ENCODE measurements at places on chromosomes 6 and 20.

- no peak for DNase-seq
Measured at GRCh38 chr6:75490706-75491105, 2.9 kb downstream of the FILIP1 start.

GRCh38 chr6:170416303-170416702, 109.7 kb downstream of the FAM120B start:
- no peak for DNase-seq

- DNase-seq, result no peak
Measured at GRCh38 chr6:85250586-85251220, 199.2 kb upstream of the NT5E start.

DNA sequence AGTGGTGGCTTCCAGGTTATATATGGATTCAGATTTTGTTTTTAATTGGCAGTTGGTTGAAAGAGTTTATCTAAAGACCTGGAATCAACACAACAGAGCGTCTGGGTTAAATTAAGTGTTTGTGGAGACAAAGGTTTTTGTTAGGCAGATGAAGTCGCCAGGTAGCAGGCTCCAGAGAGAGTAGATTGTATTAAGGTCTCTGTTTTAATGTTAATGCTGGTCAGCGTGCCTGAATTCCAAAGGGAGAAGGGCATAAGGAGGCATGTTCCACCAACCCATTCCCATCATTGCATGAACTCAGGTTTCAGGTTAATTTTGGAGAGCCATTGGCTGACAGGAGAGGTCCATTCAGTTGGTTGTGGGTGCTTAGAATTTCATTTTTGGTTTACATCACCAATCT, 744.1 kb upstream of the GJE1 start:
- no peak for DNase-seq

- no peak for DNase-seq
Measured at GRCh38 chr6:116034327-116034726, 26.4 kb downstream of the FRK start.

DNA sequence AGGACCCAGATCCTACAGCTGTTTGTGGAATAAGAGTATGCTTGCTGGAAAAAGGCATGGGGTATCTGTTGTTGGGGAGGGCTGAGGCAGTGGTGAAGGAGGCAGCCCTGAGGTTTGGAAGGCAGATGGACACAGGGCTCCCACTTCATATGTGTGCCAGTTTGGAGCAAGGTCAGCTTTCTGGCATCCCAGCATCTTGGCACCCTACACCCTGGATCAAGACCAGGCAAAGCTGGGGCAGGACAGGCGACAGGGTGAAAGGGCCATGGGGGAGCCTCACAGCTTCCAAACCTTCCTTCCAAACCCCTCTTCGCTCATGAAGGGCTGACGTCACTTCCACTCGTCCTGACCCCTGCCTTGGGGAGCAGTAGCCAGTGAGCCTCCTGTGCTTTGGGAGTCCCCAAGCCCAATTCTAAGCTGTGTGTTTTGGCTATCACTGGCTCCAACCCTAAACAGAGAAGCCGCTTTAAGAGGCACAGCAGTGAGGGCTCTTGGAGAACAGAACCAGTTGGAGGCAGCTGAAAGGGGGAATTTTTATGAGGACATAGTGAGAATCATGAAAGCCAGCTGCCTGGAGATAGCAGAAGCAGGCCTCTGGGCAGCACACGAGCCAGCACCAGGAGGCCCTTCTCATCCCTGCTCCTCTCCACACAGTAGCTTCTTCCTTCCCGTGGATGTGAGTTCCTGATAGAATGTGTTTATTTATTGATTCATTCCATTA, 448.6 kb upstream of the CDH4 start:
- no peak for DNase-seq

DNA sequence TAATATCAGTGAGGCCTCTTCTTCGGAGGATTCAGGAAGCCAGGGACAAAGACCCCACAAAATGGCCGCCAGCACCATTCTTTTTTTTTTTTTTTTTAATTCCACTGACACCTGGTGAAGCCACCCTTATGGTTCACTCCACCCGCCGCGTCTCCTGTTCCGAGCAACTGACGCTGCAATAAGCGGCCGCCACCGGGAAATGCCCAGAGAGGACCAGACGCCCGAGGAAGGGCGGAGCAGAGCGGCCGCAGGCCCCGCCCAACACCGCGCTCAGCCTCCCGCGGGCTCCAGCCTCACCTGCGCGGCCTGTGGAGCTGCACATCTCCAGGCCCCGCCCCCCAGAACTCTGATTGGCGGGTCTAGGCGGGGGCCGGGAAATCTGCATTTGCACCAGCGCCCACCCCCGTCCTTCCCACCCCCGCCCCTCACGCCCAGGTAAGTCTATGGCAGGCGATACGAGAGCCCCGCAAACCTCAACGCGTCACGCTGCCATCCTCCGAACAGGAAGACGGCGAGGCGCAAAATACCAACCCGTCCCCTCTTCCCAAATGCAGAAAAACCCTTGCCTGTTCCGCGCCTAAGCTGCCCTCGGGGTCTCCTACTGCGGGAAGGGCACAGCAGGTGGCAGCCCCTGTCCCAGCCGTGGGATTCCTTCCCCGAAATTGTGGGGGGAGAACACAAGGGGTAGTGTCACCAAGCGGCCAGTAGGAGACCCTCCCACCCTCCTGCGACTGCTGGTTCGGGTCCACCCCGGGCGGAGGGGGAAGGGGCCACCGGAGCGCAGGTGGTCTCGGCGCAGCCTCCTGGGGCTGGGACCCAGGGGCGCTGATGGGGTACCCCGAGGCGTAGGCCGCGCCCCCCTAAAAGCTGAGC, 960 bp downstream of the ATP9A start:
- DNase-seq, result no peak

DNA sequence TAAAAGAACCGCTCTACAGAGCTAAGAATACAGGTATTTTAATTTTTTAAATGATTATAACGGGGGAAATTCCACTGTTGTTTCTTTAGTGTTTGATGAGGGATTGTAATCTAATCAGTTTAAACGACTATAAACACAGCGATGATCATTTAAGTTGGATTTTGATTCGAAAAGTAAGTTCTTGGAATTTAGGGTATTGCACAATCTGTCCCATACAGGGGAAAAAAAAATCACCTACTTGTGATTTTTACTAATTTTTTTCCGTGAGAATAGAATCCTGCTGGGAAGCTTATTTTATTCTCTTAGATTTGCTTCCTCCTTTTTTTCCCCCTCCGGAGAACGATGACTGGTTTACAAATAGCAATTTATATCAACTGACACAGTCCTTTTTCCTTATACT, 108.0 kb downstream of the LAMA2 start:
- no peak for DNase-seq

GRCh38 chr6:72740135-72740534, 118.3 kb downstream of the KCNQ5 start:
- DNase-seq, result no peak

- DNase-seq, result no peak
Measured at GRCh38 chr20:62405981-62406513, 1.0 kb downstream of the CABLES2 start.

DNA sequence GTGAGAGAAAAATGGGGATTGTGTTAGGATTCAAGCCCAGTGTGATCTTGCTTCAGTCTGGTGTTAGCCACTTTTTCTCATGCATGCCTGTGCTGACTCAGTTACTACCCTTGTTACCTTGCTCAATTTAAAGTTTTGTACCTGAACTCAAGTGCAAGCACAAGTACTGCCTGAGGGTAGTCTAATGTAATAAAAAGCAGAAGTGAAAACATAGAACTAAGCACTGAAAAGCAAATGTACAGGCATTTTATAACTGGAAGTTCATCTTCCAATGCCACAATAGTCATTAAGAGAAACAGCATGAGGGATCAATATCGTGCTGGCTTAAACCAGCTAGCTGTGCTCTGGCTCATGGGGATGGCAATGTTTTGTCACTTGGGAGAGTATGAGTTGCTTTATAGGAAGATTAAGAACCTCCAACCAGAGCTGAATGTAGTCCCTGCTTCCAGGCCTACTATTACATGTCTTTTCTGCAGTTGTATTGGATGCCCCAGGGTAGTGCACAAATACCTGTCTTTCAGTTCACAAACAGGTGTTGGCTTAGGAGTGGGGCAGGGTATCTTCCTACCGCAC, 48.7 kb downstream of the SLC35F1 start:
- no peak for DNase-seq

DNA sequence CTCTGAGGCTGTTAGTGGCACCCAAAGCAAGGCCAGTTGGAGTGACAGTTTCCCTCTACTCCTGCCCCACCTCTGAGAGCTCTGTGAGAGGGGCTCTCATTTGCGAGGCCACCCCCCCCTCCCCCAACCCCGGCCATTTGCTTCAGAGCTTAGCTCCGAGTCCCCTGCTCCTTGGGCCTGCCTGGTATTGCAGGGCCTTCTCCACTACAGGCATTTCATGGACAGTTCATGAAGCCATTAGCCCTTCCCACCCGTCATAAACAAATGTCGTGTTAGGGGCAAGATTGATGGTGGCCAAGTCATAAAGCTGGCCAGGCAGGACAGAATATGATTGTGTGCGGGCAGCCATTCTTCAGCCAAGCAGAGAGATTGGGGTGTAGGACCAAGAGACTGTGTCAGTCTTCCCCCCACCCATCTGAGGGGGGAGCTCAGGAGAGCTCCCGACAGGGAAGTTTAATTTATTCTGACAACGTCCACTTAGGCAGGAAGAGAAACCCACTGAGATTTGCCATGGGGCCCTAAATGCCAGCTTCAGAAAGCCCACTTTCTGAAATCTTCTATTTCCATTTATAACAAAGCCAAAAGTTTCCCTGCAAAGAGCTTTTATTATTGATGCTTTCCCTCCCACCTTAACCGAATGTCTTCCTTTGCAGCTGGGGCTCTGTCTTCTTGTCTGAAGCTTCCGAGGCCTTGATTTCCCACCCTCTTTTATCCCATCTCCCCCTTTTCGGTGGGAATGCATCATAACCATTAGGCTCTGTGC, 7.2 kb downstream of the FOXC1 start:
- DNase-seq, result no peak

- peak; percentile 21 for DNase-seq
Measured at GRCh38 chr6:119077643-119078375, 655 bp downstream of the FAM184A start.

- DNase-seq, result no peak
Measured at GRCh38 chr6:169520104-169520503, 181.7 kb downstream of the WDR27 start.

GRCh38 chr20:53752971-53753879, 159.6 kb upstream of the ZNF217 start:
- DNase-seq, result no peak

- DNase-seq, result no peak
Measured at GRCh38 chr20:56422824-56423189, 10.7 kb downstream of the CASS4 start.

DNA sequence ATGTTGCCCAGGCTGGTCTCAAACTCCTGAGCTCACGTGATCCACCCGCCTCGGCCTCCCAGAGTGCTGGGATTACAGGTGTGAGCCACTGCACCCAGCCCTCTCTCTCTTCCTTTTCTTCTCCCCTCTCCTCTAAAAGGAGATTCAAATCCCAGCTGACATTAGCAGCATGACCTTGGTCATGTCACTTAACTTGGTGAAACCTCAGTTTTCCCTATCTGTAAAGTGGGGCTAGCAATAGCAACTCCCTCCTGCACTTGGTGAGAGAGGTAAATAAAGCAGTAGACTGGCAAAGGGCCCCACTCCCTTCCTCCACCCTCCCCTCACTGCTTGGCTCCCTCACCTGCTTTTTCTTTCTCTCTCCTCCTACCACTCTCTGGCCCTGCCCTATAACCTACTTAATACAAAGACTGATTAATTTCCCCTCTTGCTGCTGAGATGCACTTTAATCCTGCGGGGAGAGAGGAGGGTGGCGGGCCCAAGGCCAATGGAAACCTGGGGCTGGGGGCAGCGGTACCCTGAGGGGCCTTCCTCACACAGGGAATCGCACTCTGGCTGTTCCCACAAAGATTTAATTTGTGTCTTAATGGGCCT, 54.2 kb upstream of the ZFAND3 start:
- DNase-seq, result no peak

All from activated CD4-positive, CD25-positive, alpha-beta regulatory T cell treated with anti-CD3 and anti-CD28 coated beads, Interleukin-2, amount 50 U/mL, for 16 hours (primary cell).